Cardiac muscle cell (in vitro differentiated cells and primary cell): ENCODE measurements at places on chromosomes 2 and 18. TPM values are rescaled to one million over a fixed set of nuclear protein-coding genes. Genes with fewer than 3 reads are reported as not detected.

DNA sequence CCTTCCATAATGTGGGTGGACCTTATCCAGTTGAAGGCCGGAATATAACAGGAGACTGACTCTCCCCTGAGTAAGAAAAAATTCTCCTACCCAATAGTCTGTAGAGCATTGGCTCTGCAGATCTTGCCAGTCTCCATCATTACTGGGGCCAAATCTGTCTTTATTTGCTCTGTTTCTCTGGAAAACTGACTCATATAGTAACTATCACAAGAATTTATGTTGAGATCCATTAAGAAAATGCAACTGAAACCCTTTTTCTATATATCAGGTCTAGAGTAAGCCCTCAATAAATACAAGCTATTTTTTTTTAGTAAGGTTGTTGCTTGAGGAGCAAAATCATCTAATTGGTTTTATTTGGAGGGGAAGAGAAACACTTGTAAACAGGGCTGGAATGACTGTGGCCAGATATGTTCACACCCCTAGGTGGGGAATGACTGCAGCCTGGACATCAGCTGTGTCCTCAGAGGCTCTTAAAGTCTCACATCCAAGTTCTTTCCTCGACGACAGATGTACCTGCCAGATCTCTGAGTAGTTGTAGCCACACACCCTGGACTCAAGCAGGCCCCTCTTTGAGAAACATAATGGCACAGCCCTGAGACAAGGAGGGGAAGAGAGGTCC, 339.7 kb downstream of the TNS1 start:
- H3K4me1 ChIP-seq: no peaks in the 10 kb centered on the region
- no peaks in the 10 kb centered on the region for H3K36me3 ChIP-seq
- no peak overlapping the region for H3K27ac ChIP-seq
- peaks cover 6% of the 10 kb centered on the region for H3K27me3 ChIP-seq

- no peak overlapping the region for H3K27ac ChIP-seq
- H3K4me1 ChIP-seq: no peaks in the 10 kb centered on the region
- peaks cover 29% of the 10 kb centered on the region for H3K36me3 ChIP-seq
- no peak overlapping the region for H3K4me3 ChIP-seq
These were observed 13.0 kb downstream of the POLR2D start for GRCh38 chr2:127844973-127845372.

- H3K36me3 ChIP-seq: no peaks in the 10 kb centered on the region
- H3K27me3 ChIP-seq: peaks cover 69% of the 10 kb centered on the region
- DNase-seq: no peak
- H3K4me1 ChIP-seq: no peaks in the 10 kb centered on the region
- no peak overlapping the region for H3K4me3 ChIP-seq
These were observed 17.4 kb upstream of the ANKRD53 start for GRCh38 chr2:70960833-70961647.

GRCh38 chr2:141923657-141924056, 207.2 kb downstream of the LRP1B start:
- H3K27me3 ChIP-seq: no peaks in the 10 kb centered on the region
- H3K4me3 ChIP-seq: no peak overlapping the region
- no peak overlapping the region for H3K27ac ChIP-seq

DNA sequence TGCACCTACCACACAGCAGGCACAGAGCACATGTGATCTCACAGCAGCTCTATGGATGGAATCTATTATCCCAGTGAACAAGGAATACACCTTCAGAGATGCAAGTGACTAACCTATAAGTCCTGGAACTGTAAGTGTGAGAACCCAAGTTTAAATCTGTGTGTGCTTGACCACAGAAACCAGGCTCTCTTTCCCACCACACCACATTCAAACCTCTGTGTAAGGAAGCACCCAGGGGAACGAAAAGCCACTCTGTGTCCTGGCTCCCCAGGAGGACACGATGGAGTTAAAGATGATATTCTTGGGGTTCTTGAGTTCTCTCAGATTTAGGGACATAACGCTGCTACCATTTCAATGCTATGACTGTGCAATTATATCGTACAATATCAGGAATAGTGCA, 38.9 kb downstream of the TTR start:
- H3K36me3 ChIP-seq: no peaks in the 10 kb centered on the region
- H3K4me1 ChIP-seq: no peaks in the 10 kb centered on the region
- no peak overlapping the region for H3K27ac ChIP-seq
- no peak overlapping the region for H3K4me3 ChIP-seq

NYAP2 gene
- not detected in 2 replicates for polyA plus RNA-seq

- no peak for DNase-seq
- H3K36me3 ChIP-seq: no peaks in the 10 kb centered on the region
- no peaks in the 10 kb centered on the region for H3K4me1 ChIP-seq
- H3K27ac ChIP-seq: no peak overlapping the region
- H3K27me3 ChIP-seq: no peaks in the 10 kb centered on the region
These were observed 275.3 kb downstream of the INSIG2 start for GRCh38 chr2:118363604-118364003.
